ENCODE measurements at places on chromosomes 11 and 22. TPM values are rescaled to one million over a fixed set of nuclear protein-coding genes. Genes with fewer than 3 reads are reported as not detected.

Gene ACAT1
- total RNA-seq = 91.8 TPM

Gene APOA1
- not detected for total RNA-seq

Gene MMP8
- not detected for total RNA-seq

Gene DUSP8
- 0.68 TPM for total RNA-seq

Gene SHISAL1
- total RNA-seq = 1.6 TPM

Gene TSPAN18
- total RNA-seq = not detected

Gene TMEM45B
- 3.7 TPM for total RNA-seq

Gene YWHAH
- total RNA-seq = 130 TPM

Gene MAPK12
- total RNA-seq = 21.2 TPM

Gene SLC22A25
- not detected for total RNA-seq

Gene ELFN2
- 1.9 TPM for total RNA-seq

Gene CECR2
- 0.04 TPM for total RNA-seq

Gene JAML
- total RNA-seq = not detected

Gene MFRP
- not detected for total RNA-seq

Gene KDM4D
- 1.2 TPM for total RNA-seq

Gene CUL5
- total RNA-seq = 27.0 TPM

Gene LINC01488
- not detected for total RNA-seq

Gene TRPM5
- not detected for total RNA-seq

Gene OR52N4
- total RNA-seq = not detected

Gene OR8G1
- total RNA-seq = not detected

Gene PLAAT5
- not detected for total RNA-seq

Gene ADM2
- 13.8 TPM for total RNA-seq

Gene KIRREL3
- not detected for total RNA-seq

Gene ST14
- total RNA-seq = 85.2 TPM

Gene OR8B3
- not detected for total RNA-seq

Gene LRRC75B
- total RNA-seq = 14.9 TPM

Gene CARD16
- total RNA-seq = 5.5 TPM

Gene BBOX1
- not detected for total RNA-seq

Gene PKDREJ
- not detected for total RNA-seq

Gene ATG2A
- total RNA-seq = 16.2 TPM

Gene CNTN5
- total RNA-seq = not detected

Gene LRP4
- total RNA-seq = 9.6 TPM

Gene PDGFD
- 0.15 TPM for total RNA-seq

Gene OR10D3
- not detected for total RNA-seq

Gene SYT12
- total RNA-seq = 0.53 TPM

Gene MS4A14
- total RNA-seq = not detected

Gene BMAL1
- 23.0 TPM for total RNA-seq

Gene HSPB2
- total RNA-seq = not detected

Gene AIFM3
- total RNA-seq = 4.0 TPM

Gene FIBIN
- 0.46 TPM for total RNA-seq

Gene AASDHPPT
- 36.5 TPM for total RNA-seq

Gene SSTR3
- not detected for total RNA-seq

Gene VPS37C
- 11.5 TPM for total RNA-seq

Gene OR51B4
- total RNA-seq = not detected

Gene NXPE4
- total RNA-seq = not detected

Gene TSGA10IP
- not detected for total RNA-seq

Gene DNAJB13
- not detected for total RNA-seq

Gene IFITM5
- not detected for total RNA-seq

Gene C22orf42
- not detected for total RNA-seq

Gene CCDC188
- not detected for total RNA-seq
